ENCODE measurements at places on chromosomes 4 and X.

DNA sequence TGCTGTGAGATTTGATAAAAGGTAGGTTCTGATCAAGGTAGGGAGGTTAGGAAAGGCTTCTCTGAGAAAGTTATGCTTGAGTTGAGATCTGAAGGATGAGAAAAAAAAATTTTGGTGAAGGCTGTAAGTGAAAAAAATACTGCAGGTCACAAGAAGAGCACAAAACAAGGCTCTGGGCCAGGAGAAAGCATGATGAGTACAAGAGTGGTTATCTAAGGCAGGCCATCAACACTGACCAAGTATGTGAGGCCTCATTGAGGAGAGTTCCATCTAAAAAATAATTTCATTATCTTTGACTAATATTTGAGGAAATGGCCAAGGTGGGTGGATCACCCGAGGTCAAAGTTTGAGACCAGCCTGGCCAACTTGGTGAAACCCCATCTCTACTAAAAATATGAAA lies 71.6 kb upstream of the SLC4A4 start:
- DNase-seq: no peak

- DNase-seq: peak; percentile 72
Observed at GRCh38 chrX:130125091-130125874, 15.0 kb upstream of the ELF4 start.

DNA sequence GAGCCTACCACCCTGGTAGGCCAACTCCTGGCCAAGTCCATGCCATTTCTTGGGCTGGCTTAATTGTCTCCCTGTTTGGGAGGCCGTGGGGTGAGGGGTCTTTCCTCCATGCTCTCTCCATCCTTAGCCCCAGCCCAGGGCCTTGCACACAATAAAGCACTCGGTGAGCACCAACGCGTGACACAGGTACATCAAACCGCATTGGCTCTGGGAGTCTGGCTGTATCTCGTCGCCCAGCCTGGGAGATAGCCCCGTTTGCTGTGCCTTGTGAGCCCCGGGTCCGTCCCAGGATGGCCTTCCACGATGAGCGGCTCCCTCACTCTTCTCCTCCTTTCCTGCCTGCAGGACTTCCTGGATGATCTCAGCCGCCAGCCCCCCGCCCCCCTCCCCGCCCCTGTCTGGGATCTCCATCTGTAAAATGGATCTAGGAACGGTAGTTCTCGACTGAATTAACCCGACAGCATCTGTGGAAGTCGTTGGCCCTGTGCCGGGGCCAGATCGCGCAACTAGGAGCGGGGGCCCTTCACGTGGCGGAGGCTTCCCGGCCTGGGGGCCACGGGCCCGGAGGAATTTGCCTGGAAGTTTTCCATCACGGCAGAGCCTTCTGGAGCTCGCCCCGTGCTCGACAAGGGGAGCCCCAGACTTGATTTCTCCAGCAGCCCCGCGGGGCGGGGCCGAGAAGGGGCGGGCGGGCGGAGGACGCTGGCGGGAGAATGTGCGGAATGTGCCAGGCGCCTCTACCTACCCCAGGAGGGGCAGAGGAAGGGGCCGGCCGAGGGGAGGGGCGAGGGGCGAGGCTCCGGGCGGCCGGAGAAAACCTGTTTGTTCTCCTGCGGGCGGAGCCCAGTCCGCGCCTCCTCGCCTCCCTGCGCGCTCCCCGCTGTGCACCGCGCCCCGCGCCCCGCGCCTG lies at the start of gene ZNF185:
Gene ZNF185, plus strand, starts transcription at position 846 of the 910 bp plus-strand sequence. CDS start 16,423 bp downstream, outside the sequence.
- no peak for DNase-seq

GRCh38 chrX:113770806-113771205 lies 813.1 kb upstream of the HTR2C start:
- no peak for DNase-seq

GRCh38 chrX:65928522-65928921 lies 111.4 kb downstream of the VSIG4 start:
- DNase-seq: no peak

DNA sequence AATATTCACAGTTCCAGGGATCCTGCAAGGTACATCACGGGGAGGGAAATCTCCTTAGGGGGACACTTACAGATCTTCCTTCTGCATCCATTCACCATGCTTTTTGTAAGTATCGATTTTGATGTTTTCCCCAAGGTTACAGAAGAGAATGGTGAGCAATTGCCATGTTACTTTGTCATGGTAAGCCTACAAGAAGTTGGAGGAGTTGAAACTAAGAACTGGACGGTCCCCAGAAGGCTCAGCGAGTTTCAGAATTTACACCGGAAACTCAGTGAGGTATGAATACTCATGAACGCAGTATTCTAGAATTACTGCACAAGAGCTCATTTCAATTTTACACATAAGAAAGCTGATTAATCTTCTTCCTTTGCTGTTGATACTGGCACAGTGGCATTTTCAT lies 53.9 kb downstream of the LRP2BP start:
- no peak for DNase-seq

- DNase-seq: peak; percentile 86
Observed at GRCh38 chr4:77697860-77698590, 92.4 kb downstream of the CXCL13 start.

GRCh38 chr4:37639551-37640285 lies 46.5 kb downstream of the RELL1 start:
- DNase-seq: no peak

GRCh38 chrX:129568349-129568748 lies 28.3 kb downstream of the OCRL start:
- DNase-seq: no peak

- DNase-seq: no peak
Observed at GRCh38 chrX:131704136-131704695, 160.3 kb downstream of the OR13H1 start.

Data from OCI-M1 (cell line).